Esophagus squamous epithelium (tissue), 5 donors: ENCODE measurements at places on chromosomes 5 and 9.

GRCh38 chr9:129610473-129611306, 10.2 kb downstream of the C9orf50 start:
- DNase-seq: no peak

GRCh38 chr9:125428060-125428901, 166.7 kb downstream of the GAPVD1 start:
- DNase-seq: no peak

DNA sequence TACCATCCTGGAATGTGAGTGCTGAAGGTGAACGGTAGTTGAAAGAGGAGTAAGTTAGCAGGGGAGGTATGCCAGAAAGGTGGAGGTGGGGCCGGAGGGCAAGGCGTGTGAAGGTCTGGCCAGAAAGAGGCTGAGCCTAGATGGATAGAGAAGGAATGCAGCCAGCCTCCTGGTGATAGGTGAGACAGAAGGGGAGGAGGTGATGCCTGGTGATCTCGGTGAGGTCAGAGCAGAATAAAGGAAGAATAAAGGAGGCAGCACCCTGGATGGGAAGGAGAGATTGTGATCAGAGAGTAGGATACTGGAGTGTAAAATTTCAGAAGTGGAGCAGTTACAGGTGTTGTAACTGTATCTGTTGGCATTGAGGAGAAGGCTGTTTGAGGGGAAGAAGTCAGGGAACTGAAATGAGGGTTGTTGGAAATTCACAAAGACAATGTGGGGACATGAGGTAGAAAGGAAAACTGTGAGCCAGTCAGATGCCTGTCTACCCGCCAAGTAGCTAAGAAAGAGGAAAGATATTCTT, 2.0 kb downstream of the GNG10 start:
- no peak for DNase-seq

DNA sequence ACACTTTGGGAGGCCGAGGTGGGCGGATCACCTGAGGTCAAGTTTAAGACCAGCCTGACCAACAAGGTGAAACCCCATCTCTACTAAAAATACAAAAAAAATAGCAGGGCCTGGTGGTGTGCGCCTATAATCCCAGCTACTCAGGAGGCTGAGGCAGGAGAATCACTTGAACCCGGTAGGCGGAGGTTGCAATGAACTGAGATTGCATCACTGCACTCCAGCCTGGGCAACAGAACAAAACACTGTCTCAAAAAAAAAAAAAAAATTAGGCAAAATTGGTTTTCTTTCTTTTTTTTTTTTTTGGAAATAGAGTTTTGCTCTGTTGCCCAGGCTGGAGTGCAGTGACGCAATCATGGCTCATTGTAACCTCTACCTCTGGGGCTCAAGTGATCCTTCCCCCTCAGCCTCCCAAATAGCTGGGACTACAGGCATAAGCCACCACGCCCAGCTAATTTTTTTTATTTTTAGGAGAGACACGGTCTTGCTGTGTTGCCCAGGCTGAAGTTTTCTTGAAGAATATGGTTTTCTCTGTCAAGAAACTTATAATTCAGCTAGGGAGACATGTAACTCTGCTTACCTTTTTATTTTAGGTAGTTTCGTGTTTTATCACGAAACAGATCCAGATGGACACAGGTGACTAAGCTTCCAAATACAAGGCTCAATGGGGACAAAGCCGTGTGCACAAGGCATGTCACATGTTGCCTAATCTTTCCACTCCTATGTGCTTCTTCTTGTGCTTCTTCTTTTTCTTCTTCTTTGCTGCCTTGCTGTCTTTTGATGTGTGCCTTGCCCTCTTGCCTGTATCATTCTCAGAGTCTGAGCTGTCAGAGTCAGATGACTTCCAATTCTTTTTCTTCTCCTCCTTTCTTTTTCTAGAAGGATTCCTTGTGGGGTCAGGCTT, 14.3 kb downstream of the TTC1 start:
- DNase-seq: no peak

DNA sequence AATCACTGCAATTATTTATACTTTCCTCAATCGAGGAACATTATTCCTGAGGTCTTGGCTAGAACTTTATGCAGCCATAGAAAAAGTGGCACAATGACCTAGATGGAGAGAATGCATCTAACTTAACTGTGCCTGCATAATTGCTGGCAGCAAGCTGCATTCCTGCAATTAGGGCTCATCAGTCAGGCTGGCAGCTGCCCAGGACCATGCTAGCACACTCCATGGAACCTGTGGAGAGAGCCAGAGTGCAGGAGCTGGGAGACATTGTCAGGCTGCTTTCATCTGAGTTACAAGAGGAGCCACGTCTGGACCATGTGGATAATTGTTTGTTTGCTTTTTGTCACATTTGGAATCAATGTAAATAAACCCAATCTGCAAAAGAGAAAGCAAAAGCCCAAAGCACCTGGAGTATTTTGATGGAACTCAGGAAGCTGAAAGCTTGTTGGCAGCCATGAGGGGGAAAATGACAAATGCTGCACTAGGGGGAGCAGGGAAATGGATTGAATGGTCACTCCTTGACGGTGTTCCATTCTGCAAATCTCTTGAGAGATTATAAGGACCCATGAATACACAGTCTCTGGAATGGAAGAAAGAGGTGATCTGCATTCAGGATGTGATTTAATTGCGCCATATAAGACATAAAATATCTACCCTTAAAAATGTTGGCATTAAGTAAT, 839.9 kb downstream of the MAT2B start:
- no peak for DNase-seq

GRCh38 chr5:176660860-176661641, 13.8 kb downstream of the TSPAN17 start:
- DNase-seq: no peak

GRCh38 chr9:117282541-117282940, 132.3 kb downstream of the ASTN2 start:
- DNase-seq: no peak

DNA sequence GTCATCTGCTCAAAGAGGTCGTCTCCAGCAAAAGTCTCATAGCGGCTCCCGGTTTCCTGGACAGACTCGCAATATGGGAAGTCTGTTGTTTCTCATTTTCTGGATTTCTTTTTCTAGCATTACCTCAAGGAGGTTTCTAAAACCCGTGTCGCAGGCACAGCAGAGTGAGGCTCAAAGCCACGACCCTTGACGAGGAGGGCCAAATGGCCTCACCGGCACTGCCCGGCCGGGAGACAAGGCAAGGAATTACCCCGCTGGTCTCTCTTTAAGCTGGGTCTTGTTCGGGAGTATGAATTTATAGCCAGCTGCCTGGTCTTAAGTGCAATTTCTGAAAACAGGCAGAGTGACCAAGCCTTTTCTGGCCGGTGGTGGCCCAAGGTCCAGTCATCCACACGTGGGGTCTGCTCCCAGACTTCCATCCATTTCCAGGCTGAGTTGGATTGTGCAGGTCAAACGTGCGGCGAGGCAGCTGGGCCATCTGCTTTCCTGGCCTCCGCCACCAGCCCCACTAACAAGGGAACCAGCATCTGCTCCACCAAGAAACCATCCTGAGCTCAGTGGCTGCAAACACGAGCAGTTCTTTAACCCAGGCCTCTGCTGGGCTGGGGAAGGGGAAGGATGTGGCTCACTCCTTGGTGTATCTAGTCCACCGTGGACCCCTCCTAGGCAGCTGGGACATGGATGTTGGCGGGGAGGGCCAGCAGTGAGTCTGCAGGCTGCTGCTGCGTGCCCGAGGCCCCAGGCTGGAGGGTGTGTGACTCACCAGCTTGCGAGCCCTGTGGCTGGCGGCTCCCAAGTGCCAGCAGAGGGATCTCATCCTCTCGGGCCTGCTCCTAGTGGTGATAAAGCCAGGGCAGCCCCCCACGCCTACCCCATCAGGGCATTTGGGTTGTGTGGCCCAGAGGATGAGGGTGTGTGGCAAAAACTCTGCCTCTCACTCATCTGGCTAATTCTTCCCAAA, 55.6 kb upstream of the COL5A1 start:
- DNase-seq: no peak

- no peak for DNase-seq
These were observed 21.1 kb downstream of the RGMB start for GRCh38 chr5:98794414-98795080.

DNA sequence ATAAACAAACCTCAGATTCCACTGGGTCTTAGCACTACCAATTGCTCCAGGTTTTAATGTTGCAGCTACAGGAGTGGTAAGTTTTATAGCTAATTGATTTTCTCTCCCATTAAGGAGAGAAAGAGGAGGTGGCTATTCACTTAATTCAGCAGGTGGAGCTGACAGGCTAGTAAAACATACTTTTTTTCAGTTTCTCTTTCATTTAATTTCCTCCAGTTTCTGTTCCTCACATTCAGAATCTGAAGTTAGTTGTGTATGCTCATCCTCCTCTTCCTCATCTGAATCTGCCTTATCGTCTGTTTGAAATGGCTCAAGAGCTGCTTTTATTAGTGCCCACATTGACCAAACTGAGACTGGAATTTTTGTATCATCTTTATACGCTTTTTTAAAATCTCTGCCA, 98.0 kb downstream of the PLPPR1 start:
- DNase-seq: no peak

GRCh38 chr9:79268806-79269205, 303.0 kb upstream of the TLE4 start:
- no peak for DNase-seq

GRCh38 chr5:178544166-178544834, 45.9 kb downstream of the COL23A1 start:
- DNase-seq: no peak

DNA sequence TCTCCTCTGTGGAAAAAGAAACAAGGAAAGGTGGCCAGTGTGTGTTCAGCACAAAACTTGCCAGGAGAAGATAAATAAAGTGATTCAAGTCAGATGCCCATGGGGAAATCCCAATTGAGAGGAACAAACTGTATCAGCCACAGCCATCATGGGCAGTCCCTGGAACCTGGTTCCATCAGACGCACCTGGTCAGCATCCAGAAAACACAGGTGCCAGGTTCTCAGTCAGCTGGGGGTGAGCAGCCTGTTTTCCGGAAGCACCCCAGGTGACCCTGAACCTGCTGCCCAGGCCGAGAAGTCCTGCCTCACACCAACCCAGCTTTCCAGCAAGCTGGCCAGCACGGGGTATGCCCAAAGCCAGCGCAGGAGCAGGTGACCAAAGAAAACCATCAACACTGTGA, 30.5 kb downstream of the PTCH1 start:
- no peak for DNase-seq

- DNase-seq: no peak
These were observed 73.9 kb downstream of the ATG10 start for GRCh38 chr5:82045554-82046275.
